ENCODE measurements at places on chromosomes 11 and 22.

GRCh38 chr11:46736146-46736545, 17.1 kb downstream of the F2 start:
- DNase-seq: no peak

DNA sequence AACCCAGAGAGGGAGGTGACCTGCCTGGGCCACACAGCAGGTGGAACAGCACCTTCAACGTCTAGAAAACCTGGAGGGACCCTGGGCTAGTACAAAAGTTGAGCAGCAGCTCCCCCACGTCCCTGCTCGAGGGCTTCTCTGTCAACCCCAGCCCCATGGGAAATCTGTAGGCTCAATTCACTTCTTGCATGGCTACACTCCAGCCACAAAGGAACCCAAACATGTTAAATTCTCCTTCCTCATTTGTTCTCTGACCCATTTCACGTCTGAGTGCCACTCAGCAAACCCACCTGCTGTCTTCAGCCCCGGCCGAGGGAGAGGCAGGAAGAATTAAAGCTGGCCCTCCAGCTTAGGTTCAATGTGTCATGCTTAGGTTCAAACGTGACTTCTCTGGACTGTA, 418.5 kb downstream of the MIAT start:
- no peak for DNase-seq

DNA sequence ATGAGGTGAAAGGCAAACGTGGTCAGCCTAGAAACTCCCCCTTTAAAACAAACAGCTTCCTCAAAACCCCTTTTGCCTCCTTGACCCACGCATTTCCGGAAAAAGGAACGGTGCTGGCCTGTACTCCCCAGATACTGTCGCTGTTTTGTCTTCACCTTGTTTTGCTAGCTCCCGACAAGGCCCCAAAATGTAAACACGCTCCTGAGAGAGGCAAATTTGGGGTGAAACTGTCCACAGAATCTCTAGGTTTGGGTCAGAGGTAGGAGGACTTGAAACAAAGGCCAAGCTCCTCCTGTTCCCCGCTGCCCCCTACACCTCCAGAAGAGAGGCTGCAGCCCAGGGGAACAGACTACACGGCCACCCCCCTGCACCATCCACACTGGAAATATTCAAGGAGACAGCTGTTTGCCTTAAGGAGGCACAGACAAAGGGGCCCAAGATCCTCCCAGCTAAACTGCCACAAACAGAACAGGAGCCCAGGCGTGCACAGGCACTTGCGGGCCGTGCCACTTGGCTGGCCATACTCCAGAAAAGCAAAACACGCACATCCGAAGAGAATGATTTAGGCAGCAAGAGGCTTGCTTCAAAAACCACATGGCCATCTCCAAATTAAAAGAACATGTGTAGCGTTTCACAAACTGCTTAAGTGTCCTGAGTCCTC, 160.5 kb upstream of the GRK3 start:
- no peak for DNase-seq

- DNase-seq: no peak
Observed at GRCh38 chr11:100269516-100269915, 417.6 kb upstream of the ARHGAP42 start.

DNA sequence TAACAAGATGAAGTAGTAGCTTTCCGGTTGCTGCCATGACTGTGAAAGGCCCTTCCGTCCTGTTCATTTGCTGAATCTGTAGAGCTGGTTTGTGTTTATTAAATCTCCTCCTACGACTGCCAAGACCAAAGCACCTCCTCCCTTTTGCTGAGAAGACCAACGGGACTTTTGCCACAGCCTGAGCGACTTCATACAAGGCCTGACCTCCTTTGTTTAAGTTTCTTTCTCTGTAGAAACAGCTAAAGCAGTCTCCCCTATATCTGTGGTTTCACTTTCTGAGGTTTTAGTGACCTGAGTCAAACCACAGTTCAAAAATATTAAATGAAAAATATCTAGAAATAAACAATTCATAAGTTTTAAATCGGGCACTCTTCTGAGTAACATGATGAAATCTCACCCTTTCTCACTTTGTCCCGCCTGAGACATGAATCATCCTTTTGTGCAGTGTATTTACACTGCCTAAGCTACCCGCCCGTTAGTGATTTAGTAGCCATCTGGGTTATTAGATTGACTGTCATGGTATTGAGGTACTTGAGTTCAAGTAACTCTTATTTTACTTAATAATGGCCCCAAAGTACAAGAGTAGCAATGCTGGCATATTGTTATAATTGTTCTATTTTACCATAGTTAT, 119.1 kb upstream of the LRRC4C start:
- no peak for DNase-seq

- DNase-seq: no peak
Observed at GRCh38 chr22:43240614-43241013, 53.7 kb upstream of the TTLL12 start.

GRCh38 chr22:36644333-36644757, 59.2 kb downstream of the CACNG2 start:
- DNase-seq: peak; percentile 77

DNA sequence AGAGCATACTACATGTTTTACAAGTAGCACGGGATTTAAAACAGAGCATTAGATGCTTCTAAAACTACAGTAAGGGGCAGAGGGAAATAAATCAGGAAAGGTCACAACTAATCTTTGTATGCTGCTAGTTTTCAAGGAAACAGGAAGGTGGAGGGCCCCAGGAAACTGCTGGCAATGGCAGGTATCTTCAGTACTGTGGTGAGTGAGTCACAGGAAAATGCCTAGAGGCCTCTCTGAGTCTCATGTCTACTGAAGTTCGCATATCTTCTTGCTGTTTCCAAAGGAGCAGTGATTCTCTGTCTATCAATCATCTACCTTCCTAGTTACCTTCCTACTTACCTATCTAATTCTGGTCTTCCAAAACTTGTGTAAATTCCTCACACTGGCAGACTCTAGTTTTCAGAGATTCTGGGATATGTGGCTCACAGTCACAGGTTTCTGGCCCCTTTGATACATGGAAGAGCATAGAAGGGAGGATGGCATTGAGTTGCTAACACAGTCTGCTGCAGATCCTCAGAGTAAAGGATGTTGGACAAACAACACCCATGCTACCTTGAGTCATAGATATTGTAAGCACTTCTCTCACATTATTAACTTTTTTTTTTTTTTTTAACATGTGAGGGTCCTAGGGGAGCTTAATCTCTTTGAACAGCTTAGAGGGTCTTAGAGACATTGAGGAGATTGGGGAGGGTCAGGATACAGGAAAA, 58.8 kb upstream of the SYN3 start:
- DNase-seq: no peak

DNA sequence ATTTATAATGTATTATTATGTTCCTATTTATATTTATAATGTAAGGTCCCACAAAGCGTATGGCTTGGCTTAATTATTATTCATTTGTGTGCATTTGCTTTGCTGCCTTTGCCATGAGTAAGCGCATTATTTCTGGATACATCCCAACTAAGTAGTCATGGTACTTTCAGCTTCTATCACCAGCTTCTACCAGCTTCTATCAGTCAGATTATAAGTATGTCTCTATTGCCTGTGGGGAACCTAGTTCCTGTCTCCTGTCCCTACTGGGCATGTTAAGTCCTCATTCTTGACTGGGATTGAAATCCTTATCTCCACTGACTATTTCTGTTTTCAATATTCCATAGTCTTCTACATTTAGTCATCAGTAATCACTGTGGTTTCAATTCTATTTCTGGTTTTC, 33.5 kb upstream of the OR10W1 start:
- DNase-seq: no peak

DNA sequence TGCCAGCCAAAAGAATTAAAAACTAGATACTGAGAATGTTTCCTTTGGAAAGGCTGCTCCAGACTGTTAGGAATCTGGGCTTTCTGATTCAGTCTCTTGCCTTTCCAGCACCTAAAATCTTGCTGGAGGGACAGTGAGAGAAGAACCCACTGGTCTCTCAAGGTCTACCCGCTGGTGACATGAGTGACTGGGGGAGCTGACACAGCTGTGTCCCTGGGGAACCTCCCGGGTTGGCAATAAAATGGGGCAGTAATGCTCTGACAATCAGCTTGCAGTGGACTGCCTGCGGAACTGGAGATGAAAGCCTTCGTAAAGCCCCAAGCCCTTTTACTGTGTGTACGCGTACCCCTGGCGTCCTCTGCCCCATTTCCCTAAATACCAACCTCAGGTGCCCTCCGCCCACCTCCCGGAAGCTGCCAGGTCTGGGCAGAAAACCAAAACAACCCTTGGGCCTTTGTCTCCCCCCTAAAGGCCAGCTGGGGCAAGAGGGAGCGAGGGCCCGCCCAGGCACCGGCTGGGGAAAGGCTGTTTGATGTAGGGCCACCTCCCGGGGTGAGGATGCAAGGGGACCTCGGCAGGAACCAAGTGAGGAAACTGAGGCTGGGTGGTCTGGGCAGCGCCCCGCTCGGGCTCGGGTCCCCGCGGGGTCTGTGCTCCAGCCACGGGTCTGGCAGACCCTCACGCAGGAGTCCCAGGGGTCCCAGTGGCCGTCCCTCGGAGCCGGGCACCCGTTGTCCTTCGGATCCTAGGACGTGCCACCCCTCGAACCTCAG, 741 bp downstream of the CARS1 start:
- DNase-seq: no peak

DNA sequence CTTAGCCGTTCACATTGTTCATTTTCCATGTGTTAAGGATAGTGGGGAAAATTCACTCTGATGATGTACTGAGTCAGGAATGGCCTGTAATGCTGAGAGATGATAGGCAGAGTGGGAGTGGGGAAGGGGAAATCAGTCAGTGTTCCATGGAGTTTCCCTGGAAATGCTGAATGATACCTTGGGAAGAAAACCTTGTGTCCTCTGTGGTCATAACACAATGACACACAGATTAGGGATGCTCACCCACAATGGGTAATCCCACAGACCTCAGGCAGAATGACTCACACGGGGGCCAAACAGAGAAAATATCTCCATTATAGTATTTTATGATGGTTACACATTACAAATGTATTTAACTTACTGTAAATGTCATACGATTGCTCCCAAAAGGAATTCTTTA, 118.0 kb downstream of the SNX19 start:
- peak; percentile 79 for DNase-seq

DNA sequence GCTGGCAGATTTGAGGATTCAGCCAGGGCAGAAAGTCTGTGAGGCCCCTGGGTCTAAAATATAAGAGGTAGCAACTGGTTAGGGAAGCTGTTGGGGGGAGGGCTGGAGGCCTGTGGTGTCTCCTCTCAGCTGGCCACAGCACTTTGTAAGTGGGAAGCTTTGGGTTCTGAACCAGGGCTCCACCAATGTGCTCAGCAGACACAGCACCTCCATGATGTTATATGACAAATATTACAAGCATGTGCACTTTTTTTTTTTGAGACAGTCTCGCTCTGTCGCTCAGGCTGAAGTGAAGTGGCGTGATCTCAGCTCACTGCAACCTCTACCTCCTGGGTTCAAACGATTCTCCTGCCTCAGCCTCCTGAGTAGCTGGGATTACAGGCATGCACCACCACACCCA, 8.0 kb downstream of the ARHGAP1 start:
- DNase-seq: no peak

- no peak for DNase-seq
Observed at GRCh38 chr11:134119094-134119493, 50.2 kb downstream of the JAM3 start.

GRCh38 chr11:59062602-59063529, 23.2 kb upstream of the GLYATL1B start:
- no peak for DNase-seq

- peak; percentile 39 for DNase-seq
Observed at GRCh38 chr11:93895106-93895862, 44.9 kb upstream of the VSTM5 start.

GRCh38 chr11:117900121-117900648, 23.7 kb upstream of the FXYD6 start:
- DNase-seq: no peak

DNA sequence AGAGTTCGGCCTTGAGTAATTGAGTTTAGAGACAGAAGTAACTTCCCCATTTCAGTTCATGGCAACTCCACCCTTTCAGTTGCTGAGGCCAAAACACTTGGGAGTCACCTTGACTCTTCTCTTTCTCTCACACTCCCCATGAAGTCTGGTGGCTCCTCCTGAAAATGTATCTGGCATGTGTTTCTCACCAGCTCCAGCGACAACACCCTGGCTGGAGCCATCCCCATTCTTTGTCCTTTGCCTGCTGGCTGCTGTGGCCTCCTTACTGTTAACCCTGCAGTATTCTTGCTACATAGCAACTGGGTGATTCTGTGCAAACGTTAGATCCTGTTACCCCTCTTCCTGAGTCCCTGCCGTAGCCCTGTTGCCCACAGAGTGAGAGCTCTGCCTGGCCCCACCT, 23.8 kb downstream of the SLC6A5 start:
- no peak for DNase-seq

DNA sequence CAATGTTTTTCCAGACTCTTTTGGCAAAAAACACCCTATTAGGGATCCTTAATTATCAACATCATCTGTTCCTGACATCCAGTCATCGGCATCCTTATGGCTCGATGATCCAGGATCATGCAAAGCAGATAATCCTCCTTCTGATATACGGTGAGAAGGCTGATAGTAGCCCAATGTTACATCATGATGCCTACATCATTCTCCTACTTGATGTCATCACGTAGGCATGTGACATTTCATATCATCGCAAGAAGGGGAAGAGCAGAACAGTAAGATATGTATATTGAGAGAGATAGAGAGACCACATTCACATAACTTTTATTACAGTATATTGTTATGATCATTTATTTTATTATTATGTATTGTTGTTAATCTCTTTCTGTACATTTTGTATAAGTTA, 168.6 kb downstream of the ADAMTS15 start:
- DNase-seq: no peak

DNA sequence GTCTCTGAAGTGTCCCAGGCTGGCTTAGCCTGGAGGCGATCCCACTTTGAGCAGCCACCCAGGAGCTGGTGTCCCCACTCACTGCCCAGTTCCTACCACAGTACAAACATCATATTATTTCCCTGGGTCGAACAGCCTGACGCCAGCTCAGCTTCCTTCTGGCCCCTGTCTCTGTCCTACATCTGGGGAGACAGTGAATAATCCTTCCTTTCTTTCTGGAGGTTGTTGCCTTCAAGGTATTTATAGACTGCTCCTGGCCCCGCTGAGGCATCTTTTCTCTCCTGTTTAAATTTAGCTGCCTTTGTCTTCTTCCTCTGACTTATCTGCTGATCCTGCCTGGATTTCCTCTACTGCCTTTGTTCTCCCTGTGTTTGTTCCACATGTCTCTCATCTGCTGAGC, 56.8 kb upstream of the LRRC55 start:
- DNase-seq: no peak

DNA sequence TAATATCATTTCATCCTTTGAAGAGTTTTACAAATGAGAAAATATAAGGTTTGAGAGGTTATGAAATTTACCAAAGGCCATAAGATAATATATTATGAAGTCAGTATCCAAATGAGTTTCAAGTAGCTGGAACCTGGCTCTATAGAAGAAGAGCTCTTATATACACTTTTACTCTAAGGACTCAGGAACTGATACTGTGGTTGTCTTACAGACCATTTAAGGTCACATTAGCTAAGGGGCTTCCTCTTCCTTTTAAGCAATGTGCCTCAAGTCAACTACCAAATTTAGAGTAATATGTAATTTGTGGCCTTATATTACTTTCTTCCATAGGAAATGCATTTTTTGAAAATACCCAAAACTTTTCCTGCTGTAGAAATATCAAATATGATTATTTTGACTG, 369.3 kb downstream of the DLG2 start:
- DNase-seq: no peak

Data from HFF-Myc (cell line).